ENCODE measurements at places on chromosomes 2 and 18.

- DNase-seq, result no peak
Measured at GRCh38 chr2:179991344-179991743, 15.8 kb downstream of the CWC22 start.

GRCh38 chr2:168336786-168337388, 89.5 kb upstream of the STK39 start:
- no peak for DNase-seq

GRCh38 chr18:37450434-37451132, 115.0 kb downstream of the CELF4 start:
- DNase-seq, result no peak

- DNase-seq, result no peak
Measured at GRCh38 chr2:161371869-161372268, 44.2 kb upstream of the TBR1 start.

DNA sequence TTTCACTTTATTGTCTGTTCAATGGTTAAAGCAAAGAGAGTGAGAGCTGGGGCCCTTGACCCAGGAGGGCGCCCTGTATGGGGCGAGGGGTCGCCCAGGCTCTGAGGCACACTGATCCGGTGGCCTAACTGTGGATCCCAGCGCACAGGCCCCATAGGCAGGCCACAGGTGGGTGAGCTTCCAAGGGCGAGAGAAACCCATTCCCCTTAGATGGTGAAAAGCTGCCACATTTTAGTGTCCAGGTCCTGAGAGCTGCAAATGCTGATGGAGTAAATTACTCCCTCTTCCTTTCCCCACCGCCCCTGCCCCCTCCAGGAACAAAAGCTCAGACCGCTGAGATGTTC, 5.9 kb upstream of the DLX2 start:
- no peak for DNase-seq

DNA sequence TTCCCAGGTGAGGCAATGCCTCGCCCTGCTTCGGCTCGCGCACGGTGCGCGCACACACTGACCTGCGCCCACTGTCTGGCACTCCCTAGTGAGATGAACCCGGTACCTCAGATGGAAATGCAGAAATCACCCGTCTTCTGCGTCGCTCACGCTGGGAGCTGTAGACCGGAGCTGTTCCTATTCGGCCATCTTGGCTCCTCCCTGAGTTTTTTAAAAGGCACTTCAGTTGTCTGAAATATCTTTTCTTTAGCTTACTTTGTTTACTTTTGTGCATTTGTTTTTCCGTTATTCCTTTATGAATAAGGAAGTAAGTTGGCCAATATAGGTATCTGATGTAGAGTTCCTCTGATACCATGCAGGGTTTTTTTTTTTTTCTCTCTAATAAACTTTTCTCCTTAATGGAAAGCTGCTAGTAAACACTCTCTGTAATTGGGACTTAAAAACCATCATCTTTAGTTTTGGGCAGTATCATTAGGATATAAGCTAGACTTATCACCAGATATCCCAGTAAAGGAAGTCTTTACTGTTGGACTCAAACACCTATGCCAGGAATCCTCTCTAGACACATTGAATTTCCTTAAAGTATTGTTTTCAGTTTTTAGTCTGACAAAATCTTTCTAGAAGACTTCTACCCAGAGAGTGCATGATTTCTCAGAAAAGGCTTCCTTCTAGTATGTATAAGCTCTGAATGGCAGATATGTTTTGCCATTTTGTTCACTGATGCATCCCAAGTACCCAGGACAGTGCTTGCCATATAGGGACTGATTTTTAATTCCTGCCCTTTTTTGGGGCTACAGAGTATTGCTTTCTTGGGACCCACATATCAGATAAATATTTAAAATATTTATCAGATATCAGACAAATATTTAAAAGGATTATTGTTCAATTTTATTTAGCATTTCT, 35.8 kb upstream of the DYSF start:
- DNase-seq, result no peak

- DNase-seq, result no peak
Measured at GRCh38 chr18:30754846-30755245, 287.7 kb downstream of the DSC3 start.

GRCh38 chr2:8567469-8568260, 114.2 kb upstream of the ID2 start:
- DNase-seq, result no peak

DNA sequence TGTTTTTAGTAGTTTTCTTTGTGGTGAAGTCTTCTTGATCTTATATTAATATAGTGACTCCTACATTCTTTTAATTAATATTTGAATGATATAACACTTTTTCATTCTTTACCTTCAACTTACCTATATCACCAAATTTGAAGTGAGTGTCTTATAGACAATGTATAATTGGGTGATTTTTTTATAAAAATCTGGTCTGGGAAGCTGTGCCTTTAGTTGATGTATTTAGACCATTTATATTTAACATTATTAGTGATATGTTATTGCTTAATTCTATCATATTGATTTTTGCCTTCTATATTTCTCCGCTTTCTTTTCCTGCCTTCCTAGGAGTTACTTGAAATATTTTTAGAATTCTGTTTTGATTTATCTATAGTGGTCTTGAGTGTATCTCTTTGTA, 16.4 kb downstream of the TMEM182 start:
- no peak for DNase-seq

DNA sequence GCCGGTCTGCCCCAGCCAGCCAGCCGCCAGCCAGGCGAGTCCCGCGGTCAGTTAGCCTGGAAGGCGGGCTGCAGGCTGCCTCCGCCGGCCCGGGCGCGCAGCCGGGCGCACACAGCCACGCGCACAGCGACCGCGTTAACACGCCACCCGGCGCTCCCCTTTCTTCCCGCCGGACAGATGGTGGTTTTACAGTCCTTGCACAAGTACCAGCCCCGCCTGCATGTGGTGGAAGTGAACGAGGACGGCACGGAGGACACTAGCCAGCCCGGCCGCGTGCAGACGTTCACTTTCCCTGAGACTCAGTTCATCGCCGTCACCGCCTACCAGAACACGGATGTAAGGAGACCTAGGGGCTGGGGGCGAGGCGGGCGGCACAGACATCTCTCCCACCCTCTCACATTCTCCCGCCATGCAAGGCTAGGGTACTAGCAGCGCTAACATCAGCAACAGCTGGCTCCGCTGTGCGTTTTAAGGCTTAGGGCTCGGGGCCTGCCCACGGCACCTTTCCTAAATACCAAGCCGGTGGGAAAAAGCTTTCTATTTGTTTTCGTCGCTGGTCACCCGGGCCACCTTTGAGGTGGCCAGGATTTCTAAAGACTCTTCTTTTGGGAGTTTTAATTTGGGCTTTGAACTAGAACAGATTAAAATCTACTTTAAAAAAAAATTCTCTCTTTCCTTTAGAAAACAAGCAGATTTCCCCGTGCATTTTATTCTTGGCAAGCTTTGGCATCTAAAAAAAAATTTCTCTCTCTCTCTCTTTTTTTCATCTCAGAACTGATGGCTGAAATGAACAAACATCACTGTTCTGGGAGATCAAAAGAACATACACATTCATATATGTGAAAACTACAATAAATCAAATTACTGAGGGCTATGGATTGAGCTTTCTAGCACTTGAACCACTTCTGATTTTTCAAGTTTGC, 2.9 kb downstream of the TBR1 start:
- DNase-seq, result no peak

- DNase-seq, result no peak
Measured at GRCh38 chr18:68121308-68121707, 593.6 kb downstream of the TMX3 start.

GRCh38 chr2:113218283-113219091, 44.7 kb downstream of the PSD4 start:
- DNase-seq, result no peak

DNA sequence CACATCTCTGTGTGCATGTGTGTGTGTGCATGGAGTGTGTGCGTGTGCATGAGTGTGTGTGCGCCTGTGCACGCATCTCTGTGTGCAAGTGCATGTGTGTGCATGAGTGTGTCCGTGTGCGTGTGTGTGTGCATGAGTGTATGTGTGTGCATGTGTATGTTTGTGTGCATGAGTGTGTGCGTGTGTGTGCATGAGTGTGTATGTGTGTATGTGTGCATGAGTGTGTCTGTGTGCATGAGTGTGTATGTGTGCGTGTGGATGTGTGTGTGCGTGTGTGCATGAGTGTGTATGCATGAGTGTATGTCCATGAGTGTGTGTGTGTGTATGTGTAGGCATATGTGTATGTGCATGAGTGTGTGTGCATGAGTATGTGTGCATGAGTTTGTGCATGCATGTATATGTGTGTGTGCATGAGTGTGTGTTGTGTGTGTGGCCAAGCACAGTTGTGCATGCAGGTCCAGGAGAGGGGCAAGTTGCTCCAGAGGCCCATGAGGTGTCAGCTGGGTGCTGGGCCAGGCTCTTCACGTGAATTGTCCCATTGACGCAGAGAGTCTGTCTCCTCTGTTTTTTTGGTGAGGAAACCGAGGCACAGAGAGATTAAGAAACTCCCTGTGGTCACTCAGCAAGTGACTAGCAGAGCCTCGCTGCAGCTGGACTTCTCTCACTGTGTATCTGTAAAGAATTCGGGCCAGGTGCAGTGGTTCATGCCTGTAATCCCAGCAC, 75.5 kb downstream of the ASB1 start:
- no peak for DNase-seq

DNA sequence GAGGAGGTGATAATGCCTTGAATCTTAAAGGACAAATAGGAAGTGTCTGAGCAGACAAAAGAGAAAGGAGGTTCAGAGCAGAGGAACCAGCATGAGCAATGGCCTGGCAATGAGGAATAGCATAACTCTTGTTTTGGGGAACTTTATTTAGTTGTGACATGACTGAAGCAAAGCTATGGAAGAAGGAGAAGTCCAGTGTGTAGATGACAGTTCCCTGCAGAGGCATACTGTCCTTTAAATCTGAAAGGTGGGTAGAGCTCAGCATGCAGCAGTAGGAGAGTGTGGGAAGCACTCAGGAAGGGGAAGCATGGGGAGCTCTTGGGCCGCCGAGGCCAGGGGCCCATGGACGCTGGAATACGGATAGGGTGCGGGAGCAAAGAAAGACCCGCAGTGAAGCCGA, 173.8 kb downstream of the SEPTIN10 start:
- no peak for DNase-seq

DNA sequence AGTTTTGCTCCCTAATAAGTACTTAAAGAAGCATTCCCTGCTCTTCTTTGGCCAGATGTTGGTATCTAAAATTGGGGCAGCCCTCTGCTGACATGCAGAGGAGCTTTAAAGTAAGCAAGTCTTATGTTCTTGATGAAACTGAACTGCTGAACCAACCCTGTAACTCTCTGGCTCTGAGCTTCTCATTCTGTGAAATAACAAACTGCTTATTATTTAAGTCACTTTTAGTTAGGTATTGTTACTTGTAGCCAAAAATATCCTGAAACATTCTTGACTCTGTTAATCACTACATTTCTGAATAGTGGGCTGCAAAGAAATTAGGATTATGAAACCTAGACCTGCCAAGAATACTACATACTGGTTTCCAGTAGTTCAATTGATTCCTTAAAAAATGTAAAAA, 15.5 kb downstream of the PPP3R1 start:
- DNase-seq, result no peak

- no peak for DNase-seq
Measured at GRCh38 chr2:182068811-182069210, 83.2 kb downstream of the PPP1R1C start.

DNA sequence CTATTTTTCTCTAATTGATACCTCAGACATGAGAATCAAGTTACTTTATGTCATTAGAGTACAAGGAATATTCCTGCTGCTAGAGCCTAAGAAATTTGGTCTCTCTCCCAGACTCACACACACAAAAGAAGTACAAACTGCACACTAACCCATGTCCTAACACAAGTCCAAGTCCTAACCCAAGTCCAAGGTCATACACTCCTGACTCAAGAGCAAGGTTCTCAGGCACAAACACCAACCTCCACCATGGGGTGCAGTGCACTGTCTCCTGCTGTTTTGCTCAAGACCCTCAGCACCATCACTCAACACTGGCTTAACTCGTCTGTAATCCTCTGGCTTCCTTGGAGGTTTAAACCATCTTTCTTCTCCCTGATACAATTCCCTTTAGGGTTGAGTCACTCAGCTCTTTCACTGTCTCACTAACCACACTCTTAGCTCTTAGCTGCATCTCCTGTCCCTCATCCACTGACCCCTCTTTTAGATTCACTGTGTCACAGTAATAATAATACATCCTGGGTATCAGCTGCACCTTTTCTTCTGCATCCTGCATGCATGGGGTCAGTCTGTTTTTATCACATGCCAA, 129.8 kb downstream of the BCL2L11 start:
- DNase-seq, result no peak

DNA sequence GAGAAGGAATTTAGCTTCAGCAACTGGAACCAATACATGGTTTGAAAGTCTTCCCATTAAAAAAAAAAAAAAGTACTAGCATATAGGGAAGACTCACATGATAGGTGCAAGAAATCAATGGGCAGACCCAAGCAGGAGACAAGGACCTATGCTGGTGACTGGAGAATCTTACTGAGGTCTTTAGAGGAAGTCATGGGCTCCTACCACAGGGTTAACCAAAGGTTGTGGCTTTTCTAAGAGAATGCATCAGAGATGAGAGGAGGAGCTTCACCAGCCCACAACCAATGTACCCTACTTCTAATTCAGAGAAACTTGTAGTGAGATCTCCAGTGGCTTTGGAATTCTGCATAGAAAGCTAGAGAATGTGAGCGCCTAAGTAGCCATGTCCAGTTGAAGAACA, 207.4 kb downstream of the NCKAP5 start:
- no peak for DNase-seq

GRCh38 chr2:134027980-134028379, 225.9 kb upstream of the MGAT5 start:
- DNase-seq, result no peak

DNA sequence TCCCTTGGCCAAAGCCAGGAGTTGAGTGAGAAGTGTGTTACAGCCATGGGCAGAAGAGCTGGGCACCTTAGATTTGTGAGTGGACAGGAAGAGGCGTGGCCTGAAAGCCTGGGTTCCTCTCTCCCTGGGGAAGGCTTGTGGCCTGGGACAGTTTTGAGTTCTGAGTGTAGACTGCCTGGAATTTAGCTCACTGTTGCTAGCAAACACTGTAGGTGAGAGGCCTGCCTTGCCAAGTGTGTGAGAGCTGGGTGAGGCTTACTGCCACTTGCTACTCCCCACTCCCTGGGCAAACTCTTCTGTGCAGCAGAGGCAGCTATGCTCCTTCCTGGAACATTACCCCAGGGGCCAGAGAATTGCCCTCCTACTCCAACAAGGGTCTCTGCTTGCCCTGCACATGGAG, 150.0 kb upstream of the GALNT5 start:
- DNase-seq, result no peak

GRCh38 chr18:33840212-33840593, 262.2 kb downstream of the ASXL3 start:
- no peak for DNase-seq

- no peak for DNase-seq
Measured at GRCh38 chr2:189217541-189217940, 38.0 kb upstream of the COL5A2 start.

GRCh38 chr2:46268196-46268595, 29.0 kb upstream of the EPAS1 start:
- DNase-seq, result no peak

DNA sequence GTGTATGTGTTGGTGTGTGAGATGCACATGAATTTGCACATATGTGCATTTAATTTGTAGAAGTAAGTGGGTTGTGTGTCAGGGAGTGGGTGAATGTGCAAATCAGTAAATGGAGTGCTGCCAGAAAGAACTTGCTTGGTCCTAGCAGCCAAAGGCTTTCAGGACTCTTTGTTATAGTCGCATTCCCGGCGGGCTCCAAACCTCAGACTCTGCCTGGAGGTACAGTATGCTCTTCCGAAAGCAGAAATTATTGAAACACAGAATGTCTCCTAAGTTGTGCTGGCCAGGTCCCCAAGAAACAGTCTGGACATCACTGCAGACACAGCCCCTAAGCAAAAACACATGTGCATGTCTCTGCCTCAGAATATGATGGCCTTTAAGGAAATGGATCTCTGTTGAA, 232.4 kb downstream of the INSIG2 start:
- DNase-seq, result no peak

GRCh38 chr2:106270471-106270891, 76.4 kb upstream of the UXS1 start:
- DNase-seq, result no peak
